ENCODE measurements at places on chromosomes 6 and 20.

DNA sequence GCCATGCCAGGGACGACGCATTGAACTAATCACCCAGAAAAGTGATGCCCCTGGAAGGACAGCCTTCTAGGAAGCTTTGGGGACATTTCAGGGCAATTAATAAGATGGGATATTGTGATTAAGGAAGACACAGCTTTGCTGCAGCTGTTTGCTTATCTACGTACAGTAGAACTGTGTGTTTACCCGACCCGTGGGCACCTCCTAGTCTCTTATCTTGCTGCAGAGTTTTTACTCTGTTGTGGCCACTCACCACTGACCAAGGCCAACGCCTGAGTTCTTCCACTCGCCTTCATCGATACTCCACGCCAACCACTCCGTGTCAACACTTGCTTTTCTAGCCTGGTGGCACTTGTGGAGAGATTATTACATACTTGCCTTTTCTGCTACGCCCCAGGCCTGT lies 105.9 kb upstream of the MLN start:
- no peak for DNase-seq

GRCh38 chr20:3652221-3652620 lies 11.0 kb downstream of the GFRA4 start:
- DNase-seq = no peak

DNA sequence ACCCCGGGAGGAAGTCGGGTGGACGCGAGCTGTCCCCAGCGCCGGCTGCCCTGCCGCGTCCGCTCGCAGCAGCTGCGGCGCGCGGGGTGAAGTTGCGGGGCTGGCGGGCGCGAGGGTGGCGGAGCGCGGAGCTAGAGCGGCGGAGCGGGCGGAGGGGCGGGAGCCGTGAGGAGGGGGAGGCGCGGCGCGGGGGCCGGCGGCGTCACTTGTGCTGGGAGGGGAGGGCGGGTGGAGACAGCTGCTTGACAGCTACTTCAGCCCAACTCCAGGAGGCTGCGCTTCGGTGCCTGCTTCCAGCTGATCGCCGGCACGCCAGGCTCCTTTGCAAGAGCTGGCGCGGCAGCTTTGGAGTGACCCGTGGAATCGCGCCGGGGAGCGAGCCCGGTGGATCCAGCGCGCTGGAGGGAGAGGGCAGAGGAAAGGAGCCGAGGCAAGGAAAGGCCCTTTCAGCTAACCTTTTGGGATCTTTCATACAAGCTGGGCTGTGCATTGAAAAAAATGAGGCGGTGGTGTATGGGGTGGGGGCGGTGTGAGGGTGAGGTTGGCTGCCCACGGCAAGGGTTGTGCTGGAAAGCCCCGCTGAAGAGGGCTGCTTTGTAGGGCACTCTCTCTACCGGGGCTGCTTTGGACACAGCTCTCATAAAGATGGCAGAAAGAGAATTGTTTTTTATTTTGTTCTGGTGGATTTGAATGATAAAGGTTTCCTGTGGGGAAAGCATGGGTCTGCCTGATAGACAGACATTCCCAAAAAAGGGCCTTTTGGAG lies 24.6 kb downstream of the RIPOR2 start:
- DNase-seq = no peak

- DNase-seq = no peak
Measured at GRCh38 chr6:127186889-127187288, 68.4 kb downstream of the RSPO3 start.

GRCh38 chr20:22732751-22733150 lies 148.4 kb upstream of the FOXA2 start:
- no peak for DNase-seq

- no peak for DNase-seq
Measured at GRCh38 chr6:33710296-33711121, 991 bp downstream of the UQCC2 start.

GRCh38 chr20:64222851-64223525 lies 32.6 kb upstream of the PCMTD2 start:
- DNase-seq = no peak

DNA sequence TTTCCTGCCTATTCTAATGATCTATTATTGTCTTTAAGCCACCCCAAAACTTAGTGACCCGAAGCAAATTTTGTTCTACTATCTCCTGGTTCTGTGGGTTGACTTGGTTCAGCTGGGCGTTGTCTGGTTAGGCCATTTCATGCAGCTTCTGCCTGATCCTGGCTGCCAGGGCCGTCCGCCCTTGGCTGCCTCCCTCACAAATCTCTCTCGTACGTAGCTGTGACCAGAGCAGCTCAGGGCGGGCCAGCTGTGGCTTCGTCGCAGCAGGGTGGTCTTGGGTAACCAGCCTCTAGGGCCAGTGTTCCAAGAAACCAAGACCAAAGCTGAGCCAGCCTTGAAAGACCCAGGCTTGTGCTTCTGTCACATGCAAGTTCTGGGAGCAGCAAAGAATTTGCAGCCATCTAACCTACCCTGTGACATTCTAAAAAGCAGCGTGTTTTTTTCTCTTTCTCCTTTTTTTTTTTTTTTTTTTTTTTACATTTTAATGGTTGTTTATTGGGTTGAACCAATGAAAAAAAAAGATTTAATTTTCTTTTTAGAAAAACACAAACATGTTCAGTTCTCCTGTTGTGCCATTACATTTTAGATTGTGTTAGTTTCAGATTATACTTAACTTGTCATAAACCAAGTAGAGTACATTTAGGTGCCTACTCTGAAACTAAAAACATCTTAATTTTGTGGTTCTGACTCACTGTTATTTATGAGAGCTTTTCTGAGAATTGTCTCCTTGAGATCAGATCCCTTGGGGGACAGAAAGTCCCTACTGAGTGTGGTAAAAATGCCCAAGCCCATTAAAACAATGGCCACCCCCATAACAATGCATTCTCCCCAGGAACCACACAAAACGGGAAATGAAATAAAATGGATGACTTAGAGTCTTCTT lies 83.9 kb downstream of the ZDHHC14 start:
- no peak for DNase-seq

DNA sequence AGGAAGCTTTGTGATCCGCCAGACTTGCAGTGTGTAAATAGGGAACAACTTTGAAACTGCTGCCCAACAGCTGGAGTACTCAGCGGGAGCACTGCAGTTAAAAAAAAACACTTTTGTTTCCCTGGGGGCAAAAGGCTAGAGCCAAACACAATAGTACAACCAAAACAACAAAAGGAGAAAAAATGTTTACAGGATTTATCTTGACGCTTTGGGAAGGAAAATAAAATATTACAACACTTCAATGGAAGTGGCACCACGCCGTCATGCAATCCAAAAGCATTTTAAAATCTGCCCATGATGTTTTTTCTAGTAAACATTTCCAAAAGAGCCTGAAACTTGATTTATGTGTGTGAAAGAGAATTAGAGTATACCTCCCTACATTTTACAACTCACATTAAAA lies 26.0 kb downstream of the PTPRK start:
- no peak for DNase-seq
